ENCODE measurements at places on chromosomes 3 and 15. TPM values are rescaled to one million over a fixed set of nuclear protein-coding genes. Genes with fewer than 3 reads are reported as not detected.

GRCh38 chr3:170154084-170154483, 27.4 kb downstream of the PHC3 start:
- no peak for DNase-seq

DNA sequence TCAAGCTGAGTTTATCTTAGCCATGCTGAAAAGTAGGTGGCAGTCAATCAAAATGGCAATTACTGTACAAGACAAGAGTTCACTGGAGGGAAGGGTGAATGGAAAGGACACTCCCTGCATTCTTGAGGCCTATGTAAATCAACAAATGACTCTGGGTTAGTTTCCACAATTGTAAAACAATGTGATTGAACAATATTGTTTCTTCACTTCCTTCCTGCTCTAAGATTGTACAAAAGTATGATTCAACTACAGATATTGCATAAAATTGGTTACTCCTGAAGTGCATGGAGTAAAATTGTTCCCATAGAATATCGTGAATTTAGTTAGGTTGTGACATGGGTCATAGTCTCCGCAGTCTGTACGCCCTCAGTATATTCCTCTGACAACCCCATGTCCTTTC, 277.6 kb downstream of the LPP start:
- DNase-seq, result no peak

DNA sequence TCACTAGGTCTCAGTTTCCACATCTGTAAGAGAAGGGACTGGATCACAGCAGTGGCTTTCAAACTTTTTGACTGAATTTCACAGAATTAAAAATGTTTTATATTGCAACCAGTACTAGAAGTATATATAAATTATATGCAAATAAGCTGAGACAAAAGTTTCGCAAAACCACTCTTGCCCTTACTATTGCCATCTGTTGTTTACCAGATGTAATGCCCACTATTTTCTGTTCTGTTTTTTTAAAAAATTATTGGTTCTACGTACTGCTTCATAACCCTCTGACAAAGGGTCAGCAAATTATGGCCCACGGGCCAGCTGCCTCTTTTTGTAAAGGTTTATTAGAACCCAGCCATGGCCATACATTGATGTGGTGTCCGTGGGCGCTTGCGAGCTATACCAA, 44.8 kb downstream of the PDIA5 start:
- DNase-seq, result no peak

DNA sequence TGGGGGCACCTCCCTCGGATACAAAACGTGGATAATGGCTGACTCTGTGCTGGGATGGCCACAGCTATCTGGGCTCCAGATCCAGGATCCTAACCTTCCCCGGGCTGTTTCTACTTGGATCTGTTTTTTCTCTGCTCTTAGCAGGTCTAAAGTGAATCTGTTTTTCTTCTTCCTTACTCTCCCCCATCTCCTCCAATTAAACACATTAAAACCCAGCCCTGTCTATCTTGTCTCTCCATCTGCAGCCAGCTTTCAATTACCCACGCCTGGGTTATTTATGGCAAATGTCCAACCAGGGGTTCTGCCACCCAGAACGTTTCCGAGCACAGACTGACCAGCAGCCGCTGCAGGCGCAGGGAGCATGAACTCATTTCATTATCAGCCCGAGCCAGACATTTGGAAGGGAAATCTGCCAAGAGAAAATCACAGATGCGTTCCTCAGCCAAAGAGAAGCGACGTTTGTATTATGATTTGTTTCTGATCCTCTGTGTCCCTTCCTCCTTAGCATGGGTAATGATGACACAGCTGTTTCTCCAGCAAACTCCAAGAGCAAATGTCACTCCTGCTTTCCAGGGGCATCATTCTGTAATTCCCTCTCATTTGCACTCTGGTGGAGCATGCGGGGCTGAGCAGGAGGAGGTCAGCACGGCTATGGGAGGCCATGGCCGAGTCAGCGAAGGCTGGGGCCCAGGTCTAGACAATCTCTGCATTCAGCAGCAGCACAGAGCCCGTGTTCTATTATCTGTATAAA, 42.0 kb downstream of the UMPS start:
- DNase-seq, result peak; percentile 64

Gene STRA6
- not detected for total RNA-seq

Gene GOLGA8J
- not detected for total RNA-seq

Measured in Right ventricle myocardium superior (tissue), 1 donor.